C1 segment of cervical spinal cord (tissue), 14 donors: ENCODE measurements at places on chromosomes 2 and 18.

DNA sequence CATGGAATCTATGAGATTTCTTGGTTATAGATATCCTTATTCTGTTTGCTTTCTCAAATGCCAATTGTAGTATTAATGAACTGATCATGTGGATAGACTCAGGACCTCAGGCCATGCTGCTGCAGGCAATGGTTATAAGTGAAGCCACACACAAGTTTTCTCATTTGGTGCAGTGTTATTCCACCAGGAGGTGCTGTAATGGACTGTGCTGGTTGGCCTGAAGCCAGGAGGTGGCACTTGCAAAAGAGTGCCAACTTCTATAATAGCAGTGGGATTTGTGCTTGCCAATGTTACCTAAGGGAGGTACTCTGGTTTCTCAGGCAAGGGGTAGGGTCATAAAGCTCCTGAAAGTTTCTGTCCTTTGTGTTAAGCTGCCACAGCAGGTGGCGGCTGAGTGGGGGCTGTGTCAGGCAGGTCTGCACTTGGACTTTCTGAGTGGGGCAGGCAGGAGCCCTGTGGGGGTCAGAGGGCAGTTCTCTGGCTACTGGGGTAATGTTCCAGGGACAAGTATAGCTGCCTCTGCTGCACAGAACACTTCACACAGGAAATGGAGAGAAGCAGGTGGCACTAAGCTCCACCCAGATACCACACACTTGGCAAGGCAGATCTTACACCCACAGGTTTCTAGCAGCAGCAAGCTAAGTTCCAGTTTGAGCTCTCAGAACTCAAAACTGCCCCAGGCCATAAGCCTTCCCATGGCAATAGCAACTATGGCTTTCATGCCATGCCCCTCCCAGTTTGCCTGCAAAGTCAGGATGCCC, 352.6 kb upstream of the CWC22 start:
- DNase-seq: no peak

DNA sequence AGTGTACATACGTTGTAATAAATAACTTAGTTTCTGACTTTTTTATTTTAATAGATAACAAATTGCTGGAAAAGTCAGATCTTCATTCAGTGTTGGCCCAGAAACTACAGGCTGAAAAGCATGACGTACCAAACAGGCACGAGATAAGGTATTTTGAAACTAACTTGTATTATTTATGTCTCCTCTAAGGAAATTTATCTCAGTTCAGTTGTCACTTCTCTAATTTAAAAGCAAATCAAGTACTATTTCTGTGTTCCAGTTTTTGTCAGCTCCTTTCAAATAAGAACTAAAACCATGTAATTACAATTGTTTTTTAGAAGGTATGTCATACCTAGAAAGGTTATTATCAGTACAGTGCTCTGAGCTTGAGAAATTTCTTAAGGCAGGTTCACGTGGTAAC, 4.6 kb downstream of the ATG16L1 start:
- DNase-seq: no peak

- no peak for DNase-seq
These were observed 112.2 kb upstream of the NT5C1B start for GRCh38 chr2:18701546-18701945.

DNA sequence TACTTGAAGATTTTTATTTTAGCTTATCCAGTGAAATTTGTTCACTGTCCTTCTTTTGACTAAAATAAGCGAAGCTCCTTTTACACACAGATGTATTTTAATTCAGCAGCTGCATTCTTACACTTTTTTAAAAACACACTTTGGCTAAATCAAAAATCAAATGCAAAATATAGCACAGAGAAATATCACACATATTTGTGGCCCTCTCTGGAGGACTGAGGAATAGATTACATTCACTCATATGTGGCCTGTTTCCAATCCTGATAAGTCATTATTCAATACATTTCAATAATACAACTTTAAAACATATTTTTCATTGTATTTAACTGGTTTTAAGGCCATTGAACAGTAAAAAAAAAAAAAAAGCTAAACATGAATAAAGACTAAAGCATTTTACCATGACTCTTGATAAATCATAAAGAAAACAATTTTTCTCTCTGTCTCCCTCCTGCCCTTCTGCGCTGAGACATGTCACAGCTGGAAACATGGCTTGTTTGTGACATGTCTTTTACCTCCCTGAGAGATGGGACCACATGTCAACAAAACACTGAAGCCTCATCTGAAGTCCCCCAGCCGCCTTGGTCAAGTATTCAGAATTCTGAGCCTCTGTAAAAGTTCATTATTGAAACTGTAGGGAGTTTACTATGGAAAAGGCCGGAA, 221.0 kb downstream of the ZNF407 start:
- no peak for DNase-seq

DNA sequence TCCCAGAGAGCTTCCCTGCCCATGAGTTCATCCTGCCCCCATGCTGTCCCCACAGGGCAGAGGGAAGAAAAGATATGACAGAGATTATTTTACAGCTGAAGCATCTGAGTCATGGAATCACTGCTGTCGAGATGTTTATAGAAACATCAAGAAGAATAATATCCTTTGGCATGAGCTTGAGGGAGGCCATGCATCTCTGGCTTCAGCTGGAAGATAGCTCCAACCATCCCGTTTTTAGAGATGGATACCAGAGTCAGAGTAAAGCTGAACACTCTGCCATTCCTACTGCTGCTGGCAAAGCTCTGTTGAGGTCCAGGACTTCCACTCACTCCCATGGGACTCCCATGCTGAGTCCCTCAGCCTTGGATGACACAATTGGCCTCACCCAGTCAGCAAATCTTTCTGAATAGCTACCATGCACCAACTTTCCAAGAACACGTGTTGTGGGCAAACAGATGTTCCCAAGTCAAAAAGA, 167.8 kb downstream of the TTC32 start:
- no peak for DNase-seq

GRCh38 chr2:241768251-241768711, 8.3 kb upstream of the GAL3ST2 start:
- no peak for DNase-seq
